ENCODE measurements at places on chromosomes 13 and 19.

- DNase-seq, result no peak
Observed at GRCh38 chr13:39419068-39419467, 183.9 kb downstream of the LHFPL6 start.

- no peak for DNase-seq
Observed at GRCh38 chr13:110298505-110299282, 8.3 kb downstream of the COL4A1 start.

GRCh38 chr19:9309974-9310446, 372 bp upstream of the ZNF699 start:
- peak; percentile 93 for DNase-seq

DNA sequence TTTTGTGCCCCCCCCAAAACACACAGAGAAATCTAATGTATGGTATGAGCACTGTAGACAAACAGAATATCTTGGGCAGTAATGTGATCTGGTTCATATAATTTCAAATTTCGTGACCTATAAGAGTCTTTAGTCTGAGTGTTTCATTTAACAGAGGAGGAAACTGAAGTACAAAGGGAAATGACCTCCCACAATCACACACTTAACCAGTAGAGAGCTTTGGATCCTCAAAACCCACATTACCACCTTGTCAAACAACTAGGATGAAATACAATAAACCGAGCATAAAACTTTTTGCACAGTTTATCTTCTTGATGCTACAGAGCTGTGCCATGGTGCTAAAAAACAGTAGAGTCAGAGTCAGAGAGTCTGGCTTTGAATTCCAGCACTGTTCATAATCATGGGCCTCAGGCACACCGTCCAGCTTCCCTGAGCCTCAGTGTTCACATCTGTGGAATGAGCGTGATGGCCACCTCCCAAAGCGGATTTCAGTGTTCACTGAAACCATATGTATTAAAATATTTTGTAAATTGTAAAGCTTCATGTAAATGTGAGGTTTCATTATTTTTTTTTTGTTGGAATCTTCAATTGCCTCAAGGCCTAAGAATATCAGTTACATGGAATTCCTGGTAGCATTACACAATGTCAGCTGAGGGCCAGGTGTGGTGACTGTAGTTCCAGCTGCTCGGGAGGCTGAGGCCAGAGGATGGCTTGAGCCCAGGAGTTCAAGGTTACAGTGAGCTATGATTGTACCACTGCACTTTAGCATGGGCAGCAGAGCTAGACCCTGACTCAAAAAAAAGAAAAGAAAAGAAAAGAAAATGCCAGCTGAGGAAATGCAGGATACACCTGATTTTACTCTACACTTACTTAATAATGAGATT, 126.4 kb upstream of the FRY start:
- no peak for DNase-seq

DNA sequence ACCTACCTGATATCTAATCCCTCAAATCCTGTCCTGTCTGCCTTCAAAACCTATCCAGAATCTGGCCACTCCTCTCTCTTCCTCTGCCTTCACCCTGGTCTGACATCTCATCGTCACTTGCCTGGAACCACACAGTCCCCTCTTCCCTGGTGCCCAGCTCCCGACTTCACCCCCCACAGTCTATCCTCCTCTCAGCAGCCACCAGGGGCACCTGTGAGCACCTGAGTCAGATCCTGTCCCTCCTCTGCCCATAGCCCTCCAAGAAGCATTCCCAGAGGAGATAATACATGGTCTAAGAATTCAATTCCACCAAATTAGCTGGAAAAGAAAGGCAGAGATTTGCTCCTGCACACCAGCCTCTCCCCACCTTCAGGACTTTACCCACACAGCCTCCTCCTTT, 48.9 kb downstream of the ZNRF4 start:
- no peak for DNase-seq

GRCh38 chr19:3945838-3946237, 13.0 kb downstream of the NMRK2 start:
- peak; percentile 53 for DNase-seq

DNA sequence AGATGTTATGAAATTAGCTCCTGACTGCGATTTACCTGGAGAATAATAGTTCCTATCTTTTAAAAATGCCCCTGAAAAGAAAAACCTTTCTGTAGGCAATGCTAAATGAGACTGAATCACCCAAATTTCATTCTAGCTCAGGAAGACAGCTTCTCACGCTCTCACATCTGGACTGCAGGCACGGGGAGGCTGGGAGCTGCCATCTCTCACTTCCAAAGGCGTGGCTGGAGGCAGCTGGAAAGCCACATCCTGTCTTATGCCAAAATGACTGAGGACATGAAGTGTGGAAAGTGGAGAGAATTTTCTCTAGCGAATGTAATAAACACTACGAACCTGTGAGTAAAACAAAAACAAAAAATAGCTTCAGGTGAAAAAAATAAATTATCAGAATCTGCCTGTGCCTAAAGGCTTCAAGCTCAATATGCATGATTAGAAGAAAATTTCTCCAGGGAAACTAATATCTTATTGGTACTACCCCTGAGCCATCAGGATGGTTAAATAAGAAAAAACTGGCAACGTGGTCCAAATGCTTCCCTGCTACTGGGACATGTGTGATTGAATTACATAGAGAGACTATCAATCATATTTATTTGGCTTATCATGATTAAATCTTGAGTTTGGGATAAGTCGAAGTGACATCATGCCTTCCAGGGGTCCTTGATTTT, 58.1 kb upstream of the UBL3 start:
- DNase-seq, result peak; percentile 84

DNA sequence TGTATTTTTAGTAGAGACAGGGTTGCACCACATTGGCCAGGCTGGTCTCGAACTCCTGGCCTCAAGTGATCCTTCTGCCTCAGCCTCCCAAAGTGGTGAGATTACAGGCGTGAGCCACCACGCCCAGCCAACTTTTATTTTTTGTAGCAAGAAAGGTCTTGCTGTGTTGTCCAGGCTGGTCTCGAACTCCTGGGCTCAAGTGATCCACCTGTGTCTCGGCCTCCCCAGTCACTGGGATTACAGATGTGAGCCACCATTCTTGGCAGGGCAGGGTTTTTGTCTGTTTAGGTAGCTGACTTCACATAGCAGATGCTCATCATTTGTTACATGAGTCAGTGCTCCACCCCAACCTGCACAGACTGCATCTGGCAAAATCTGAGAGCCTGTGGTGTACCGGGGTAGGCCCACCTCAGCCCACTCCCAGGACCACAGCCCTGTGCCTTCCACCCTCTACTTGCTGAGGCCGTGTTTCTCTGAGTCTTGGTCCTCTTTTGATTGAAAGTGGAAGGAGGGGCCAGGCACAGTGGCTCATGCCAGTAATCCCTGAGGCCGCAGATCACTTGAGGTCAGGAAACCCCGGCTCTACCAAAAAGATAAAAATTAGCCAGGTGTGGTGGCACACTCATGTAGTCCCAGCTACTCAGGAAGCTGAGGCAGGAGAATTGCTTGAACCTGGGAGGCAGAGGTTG, 4.2 kb upstream of the TNPO2 start:
- DNase-seq, result no peak

DNA sequence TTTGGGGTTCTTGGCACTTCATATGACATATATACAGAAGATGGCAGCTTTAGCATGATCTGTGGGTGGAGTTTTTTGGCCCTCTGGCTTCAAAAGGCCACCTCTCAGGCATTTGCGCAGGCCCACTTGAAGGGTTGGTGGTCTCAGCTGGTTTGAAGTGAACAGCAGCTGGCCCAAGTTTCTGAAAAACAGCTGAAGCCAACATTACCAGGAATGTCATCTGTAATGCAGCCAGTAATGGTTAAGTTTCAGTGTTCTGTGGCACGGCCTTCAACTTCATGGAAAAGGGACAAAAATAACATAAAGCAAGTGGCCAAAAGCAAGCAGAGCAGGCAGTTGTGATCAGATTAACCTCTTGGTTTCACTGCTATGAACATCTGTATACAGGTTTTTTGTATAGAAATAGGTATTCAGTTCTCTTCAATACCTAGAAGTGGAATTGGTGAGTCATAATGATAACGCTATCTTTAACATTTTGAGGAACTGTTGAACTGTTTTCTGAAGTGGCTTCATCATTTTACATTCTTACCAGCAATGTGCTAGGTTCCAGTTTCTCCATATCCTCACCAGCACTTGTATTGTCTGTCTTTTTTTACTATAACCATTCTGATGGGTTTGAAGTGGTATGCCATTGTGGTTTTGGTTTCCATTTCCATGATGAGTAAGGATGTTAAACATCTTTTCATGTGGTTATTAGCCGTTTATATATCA, 245.4 kb downstream of the SHISA2 start:
- DNase-seq, result no peak
